Suprapubic skin (tissue), 4 donors: ENCODE measurements at places on chromosomes 16 and 17.

- no peak for DNase-seq
These were observed 308.1 kb upstream of the ZFHX3 start for GRCh38 chr16:73355981-73356380.

DNA sequence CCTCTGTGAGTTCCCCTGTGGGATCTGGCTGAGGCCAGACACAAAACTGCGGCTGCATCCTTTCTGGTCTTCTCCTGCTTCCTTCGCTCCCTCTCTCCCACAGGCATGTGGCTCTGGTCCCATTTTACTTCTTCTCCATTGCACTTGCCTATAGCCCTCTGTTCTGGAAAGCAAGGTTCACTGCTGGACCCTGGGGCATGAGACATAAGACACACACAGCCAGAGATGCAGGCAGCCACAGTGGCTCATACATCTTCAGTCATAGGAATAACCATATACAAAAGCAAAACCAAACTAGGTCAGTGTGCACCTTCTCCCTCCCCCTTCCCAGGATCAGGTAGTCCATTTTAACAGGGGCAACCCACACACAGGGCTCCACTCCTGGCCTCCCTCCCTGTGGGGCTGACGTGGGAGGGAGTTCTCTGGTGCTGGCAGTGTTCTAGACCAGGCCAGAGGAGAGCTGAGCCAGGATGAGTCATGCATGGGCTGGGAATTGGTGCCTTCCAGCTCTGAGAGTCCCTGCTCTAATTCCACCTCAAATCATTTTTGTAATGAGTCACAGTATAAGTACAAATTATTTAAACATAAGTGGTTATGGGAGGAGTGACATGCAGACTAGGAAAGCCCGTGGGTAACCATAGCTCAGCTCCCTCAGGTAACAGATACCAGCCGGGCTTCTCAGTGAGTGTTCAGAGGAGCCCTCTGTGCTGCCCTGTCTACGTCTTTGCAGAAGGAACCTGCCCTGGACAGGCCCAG lies 58.0 kb downstream of the ASIC2 start:
- peak; percentile 75 for DNase-seq

- DNase-seq: no peak
These were observed 1074.7 kb downstream of the CDH11 start for GRCh38 chr16:64047207-64047606.

DNA sequence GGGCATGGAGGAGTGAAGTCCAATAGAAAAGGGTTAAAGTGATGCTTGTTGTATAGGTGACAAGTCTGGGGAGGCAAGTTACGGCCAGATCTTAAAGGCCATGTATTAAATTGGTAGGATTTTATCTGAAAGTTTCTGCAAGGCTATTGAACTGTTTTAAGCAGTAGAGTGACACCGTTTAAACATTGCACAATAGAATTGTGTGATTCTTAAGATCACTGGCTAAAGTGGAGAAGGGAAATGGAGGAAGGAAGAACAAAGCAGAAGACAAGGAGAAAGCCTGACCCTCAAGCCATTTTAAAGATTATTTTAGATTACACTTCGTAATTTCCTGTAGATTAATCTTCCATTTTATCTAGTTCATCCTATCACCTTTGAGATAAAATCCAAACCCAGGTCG lies 5.6 kb upstream of the MPHOSPH6 start:
- no peak for DNase-seq

- peak; percentile 82 for DNase-seq
These were observed 290 bp downstream of the TLCD1 start for GRCh38 chr17:28725660-28726225.

GRCh38 chr17:35797370-35797769 lies 1.9 kb upstream of the MMP28 start:
- no peak for DNase-seq

DNA sequence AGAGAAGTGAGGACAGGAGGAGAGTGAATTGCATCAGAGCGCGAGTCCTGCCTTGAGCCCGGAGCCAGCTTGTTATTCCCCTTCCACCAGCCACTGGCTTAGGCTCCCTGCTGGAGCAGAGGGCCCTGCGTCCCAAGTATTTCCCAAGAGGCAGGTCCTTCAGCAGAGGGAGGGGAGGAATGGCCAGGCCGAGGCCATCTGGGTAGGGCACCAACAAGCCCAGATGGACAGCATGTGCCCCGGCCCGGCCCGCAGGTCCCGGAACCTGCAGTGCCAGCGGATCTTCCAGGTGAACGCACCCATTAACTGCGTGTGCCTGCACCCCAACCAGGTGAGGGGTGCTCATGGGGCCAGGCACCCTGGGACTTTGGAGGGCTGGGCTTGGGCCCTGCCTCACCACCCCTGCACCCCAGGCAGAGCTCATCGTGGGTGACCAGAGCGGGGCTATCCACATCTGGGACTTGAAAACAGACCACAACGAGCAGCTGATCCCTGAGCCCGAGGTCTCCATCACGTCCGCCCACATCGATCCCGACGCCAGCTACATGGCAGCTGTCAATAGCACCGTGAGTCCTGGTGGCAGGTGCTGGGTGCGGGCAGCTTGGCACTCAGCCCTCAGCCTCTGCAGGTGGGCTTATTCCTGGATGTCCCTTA lies 1.7 kb downstream of the MLST8 start:
- no peak for DNase-seq

GRCh38 chr17:28897769-28898526 lies 415 bp upstream of the FLOT2 start:
- no peak for DNase-seq

- DNase-seq: no peak
These were observed 7.4 kb downstream of the CTNS start for GRCh38 chr17:3643889-3644349.

GRCh38 chr16:57724531-57724930 lies 11.0 kb upstream of the KATNB1 start:
- no peak for DNase-seq

- DNase-seq: no peak
These were observed 58.1 kb upstream of the TANC2 start for GRCh38 chr17:62907961-62908360.

DNA sequence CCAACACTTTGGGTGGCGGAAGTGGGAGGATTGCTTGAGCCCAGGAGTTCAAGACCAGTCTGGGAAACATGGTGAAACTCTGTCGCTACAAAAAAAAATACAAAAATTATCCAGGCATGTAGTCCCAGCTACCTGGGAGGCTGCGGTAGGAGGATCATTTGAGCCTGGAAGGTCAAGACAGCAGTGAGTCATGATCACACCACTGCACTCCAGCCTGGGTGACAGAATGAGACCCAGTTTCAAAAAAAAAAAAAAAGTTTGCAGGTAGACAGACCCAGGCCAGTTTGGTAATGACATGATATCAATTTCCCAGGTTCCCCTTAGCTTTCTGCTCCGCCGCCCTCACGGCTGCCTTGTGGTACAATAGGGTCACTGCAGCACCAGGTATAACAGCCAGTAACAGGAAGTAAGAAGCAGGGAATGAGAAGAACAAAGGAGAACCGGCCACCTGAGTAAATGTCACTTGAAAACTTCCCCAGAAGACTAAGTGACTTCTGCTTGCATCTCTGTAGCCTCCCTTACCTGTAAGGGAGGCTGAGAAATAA lies 201.2 kb upstream of the HSBP1 start:
- DNase-seq: no peak

DNA sequence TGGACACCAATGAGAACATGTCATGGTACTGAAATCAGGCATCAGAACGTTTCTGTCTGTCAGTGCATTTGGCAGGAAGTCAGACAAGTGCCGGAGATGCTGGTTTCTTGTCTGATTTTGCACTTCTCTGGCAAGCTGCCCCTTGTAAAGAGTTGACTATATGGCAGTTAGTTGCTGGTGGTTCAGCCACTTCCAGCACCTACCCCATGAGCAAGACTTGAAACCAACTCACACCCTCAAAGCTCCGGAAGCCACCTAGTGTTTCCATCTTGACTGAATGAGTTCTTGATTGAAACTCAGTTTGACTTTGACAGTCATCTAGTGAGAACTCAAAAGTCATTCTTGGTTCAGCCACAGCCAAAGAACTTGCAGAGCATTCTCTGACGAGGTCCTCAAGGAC lies 225.1 kb downstream of the SPECC1 start:
- DNase-seq: no peak

- DNase-seq: no peak
These were observed 458.6 kb upstream of the GOT2 start for GRCh38 chr16:59192551-59193199.

DNA sequence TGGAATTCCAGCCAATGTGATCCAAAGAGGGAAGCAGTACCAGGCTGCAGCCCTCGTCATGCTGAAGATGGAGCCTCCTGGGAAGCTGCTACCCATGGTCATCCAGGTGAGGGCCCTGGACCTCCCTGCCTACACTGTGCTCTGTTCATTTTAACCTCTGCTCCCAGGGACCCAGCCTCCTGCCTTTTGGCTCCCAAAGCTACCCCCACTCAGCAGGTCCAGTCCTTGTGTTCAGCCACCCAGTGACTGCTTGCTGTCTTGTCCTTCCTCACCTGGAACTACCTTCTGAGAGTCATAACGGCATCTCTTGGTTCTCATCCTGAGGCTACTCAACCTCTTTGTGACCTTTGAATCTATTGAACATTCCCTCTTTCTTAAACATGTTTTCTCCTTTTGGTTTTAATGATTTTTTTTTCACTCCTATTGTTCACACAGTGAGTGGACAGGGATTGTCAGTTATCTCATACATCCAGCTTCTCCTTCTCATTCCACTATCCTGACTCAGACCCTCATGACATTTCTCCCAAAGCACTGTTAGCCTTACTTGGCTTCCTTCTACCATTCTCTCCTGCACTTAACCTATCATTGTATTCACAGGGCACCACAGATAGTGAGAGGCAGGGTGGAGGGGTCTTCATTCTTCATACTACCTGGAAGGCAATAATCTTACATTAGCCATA lies 53.3 kb downstream of the GOSR1 start:
- no peak for DNase-seq

DNA sequence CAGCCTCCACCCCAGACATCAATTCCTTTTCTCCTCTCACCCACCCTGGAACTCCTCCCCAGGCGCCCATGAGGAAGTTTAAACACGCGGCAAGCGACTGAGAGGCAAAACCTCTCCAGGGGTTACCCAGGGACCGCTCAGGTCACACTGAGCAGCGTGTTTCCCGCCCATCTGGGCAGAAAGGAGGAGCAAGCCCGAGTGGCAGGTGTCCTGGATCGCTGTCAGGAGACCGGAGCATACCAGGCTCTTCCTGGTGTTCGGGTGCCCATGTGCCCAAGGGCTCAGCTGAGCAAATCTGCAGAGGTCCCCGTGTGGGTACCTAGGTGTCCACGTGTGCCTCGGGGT lies 491 bp downstream of the SLC25A19 start:
- DNase-seq: no peak

DNA sequence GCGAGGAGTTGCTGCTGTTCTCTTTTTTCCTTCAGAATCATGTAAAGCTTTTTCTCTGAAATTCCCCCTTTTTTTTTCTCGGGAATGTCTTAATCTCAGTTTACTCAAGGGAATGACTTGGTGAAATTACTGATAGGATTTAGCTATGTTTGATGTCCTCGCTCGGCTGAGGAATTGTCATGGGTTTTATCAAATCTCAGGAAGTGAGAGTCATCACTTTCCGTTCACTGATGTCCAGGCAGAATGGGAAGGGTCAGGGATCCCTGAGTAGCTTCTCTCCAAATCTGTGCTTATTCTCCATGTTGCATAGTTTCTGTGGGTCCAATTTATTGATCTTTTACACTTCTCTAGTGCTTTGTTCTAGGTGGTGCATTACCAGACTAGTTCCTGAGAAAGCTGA lies 6.3 kb downstream of the IGSF6 start:
- DNase-seq: no peak

DNA sequence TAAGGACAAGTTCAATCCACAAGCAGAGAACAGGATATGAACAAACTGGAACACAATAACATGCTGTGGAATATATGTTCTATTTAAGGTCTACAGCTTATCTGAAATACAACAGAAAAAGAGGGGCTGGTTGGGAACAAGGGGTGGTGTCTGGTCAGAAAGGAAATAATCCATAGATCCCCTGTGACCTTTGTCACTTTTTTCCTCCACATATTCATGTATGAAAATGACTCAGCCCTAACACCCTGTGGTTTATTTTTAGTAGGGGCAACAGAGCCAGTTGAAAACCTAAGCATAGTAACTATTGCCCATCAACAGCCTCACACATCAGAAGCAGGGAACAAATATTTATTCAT lies 12.3 kb upstream of the SPAG9 start:
- no peak for DNase-seq

DNA sequence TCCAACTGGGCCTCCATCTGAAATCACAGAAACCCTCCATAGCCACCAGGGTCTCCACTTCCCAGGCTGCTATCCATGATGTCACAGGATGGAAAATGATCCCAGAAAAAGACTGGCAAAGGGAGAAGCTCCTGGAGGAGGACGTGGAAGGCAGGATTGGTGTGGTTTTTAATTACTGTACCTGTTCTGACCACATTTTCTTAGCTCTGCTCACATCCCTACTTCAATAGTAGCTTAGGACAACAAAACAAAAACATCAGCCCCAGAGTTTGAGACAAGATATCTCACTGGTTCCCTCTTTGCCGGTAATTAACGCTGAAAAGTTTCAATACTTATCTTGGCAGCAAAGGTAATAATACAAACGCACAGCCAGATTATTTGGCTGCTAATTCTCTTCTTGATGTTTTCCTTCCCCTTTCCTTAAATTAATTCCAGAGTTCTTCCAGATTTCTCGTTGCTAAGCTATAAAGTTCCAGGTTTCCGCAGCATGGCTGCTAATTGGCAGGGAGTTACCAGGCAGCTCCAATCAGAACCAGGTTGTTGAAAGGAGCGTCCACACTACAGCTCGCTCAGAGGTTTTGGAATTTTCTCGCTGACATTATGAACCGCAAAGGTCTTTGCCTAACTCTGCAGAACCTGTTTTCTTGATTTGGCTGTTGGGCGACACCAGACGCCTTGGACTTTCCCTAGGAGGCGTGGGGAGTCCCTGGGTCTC lies 263.4 kb downstream of the MRTFB start:
- no peak for DNase-seq

GRCh38 chr17:18084256-18084655 lies 3.5 kb upstream of the DRG2 start:
- DNase-seq: no peak

- DNase-seq: no peak
These were observed 22.8 kb upstream of the PHKG2 start for GRCh38 chr16:30725418-30725792.

DNA sequence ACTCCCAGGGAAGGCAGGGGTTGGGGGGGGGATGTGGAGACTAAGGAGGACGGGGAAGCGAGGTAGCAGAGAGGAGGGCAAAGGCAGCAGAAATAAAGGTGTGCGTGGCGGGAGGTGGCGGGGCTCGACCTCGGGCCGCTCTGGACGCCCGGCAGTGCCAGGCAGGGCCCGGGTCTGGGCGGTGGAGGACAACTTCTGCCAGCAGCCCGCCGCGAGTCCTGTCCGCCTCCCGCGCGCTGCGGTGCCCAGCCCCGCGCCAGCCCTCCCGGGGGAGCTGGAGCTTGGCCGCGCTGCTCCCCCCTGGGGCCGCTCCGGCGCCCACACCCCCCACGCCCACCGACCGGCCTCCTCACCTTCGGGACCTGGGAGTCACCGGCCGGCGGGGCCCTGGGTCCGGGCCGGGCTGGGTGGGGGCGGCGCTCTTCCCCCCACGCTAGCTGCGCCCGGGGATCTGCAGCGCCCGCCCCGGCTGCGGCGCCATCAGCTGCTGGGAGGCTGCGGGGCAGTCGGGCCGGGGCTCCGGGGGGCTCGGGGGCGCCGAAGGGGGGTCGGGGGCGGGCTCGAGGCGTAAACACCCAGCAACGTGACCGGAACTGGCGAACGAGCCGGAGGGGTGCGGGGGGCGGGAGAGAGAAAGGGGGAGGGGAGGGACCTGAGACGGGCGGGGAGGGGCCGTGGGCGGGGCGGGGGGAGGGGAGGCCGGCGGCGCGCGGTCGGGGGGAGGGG lies at the start of gene CCDC92B:
Gene CCDC92B (minus strand): TSS at position 595 of the 726 bp plus-strand sequence. CDS start 14,507 bp downstream, outside the sequence.
- DNase-seq: no peak

GRCh38 chr17:38443356-38444031 lies 15.2 kb downstream of the ARHGAP23 start:
- DNase-seq: no peak
